Naive B cell (primary cell): ENCODE measurements at places on chromosomes 4 and X.

- no peak overlapping the region for H3K27ac ChIP-seq
- H3K4me1 ChIP-seq, result no peaks in the 10 kb centered on the region
- peaks cover 5% of the 10 kb centered on the region for H3K27me3 ChIP-seq
- no peak for DNase-seq
- H3K4me3 ChIP-seq, result no peak overlapping the region
- no peaks in the 10 kb centered on the region for H3K36me3 ChIP-seq
Observed at GRCh38 chr4:77579406-77580076, 26.1 kb upstream of the CXCL13 start.

GRCh38 chr4:141391771-141392170 lies 171.1 kb downstream of the ZNF330 start:
- H3K27ac ChIP-seq, result no peak overlapping the region
- no peak for DNase-seq
- no peaks in the 10 kb centered on the region for H3K36me3 ChIP-seq
- no peak overlapping the region for H3K4me3 ChIP-seq
- H3K4me1 ChIP-seq, result no peaks in the 10 kb centered on the region

GRCh38 chr4:56261027-56261426 lies 126.3 kb downstream of the AASDH start:
- H3K4me1 ChIP-seq, result no peaks in the 10 kb centered on the region
- H3K4me3 ChIP-seq, result no peak overlapping the region
- no peak for DNase-seq
- H3K27me3 ChIP-seq, result no peaks in the 10 kb centered on the region
- peak overlapping the region; percentile 75 for H3K27ac ChIP-seq

GRCh38 chrX:102697494-102697893 lies 14.8 kb upstream of the GPRASP2 start:
- DNase-seq, result no peak
- H3K27me3 ChIP-seq, result no peaks in the 10 kb centered on the region
- H3K36me3 ChIP-seq, result no peaks in the 10 kb centered on the region
- no peak overlapping the region for H3K27ac ChIP-seq
- no peak overlapping the region for H3K4me3 ChIP-seq

- DNase-seq, result no peak
- peaks cover 25% of the 10 kb centered on the region for H3K4me1 ChIP-seq
- no peak overlapping the region for H3K27ac ChIP-seq
- H3K36me3 ChIP-seq, result no peaks in the 10 kb centered on the region
Observed at GRCh38 chr4:54659749-54660535, 2.2 kb downstream of the KIT start.

- H3K27ac ChIP-seq, result no peak overlapping the region
- H3K4me1 ChIP-seq, result no peaks in the 10 kb centered on the region
- H3K36me3 ChIP-seq, result no peaks in the 10 kb centered on the region
- no peak overlapping the region for H3K4me3 ChIP-seq
- DNase-seq, result no peak
- H3K27me3 ChIP-seq, result no peaks in the 10 kb centered on the region
Observed at GRCh38 chrX:125291124-125291523, 28.5 kb upstream of the TEX13C start.

GRCh38 chr4:46944345-46944744 lies 35.3 kb upstream of the COX7B2 start:
- no peak overlapping the region for H3K27ac ChIP-seq
- H3K36me3 ChIP-seq, result no peaks in the 10 kb centered on the region
- peaks cover 5% of the 10 kb centered on the region for H3K27me3 ChIP-seq
- no peak overlapping the region for H3K4me3 ChIP-seq

DNA sequence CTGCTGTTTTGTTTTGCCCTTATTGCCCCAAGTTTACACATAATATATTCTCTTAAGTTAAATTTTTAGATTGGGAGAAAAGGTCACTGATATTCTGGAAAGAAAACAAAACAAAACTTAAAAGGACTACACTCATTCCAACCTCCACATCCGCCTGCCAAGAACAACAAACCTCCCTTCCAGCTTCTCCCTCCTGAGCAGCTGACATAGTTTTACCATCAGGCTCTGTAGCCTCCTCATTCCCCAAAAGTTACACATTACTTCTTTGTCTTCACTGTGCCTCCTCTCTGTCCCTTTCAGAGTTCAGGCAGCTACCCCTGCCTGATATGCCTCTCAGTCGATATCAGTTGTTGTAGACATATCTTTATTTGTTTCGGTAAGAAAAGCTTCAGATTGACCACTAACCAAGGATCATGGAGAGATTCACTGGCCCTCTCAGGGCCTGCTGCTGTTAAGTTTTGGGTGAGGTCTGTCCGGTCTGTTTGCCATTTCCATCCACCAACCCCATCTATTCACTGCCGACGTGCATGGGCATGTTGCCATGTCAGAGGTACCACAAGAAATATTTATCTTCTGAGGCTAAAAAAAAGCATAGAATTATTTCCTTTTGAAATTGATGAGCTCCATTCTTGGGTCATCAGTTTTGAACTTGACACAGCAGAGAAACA lies 164.1 kb downstream of the GASK1B start:
- H3K27me3 ChIP-seq, result no peaks in the 10 kb centered on the region
- no peaks in the 10 kb centered on the region for H3K36me3 ChIP-seq
- H3K4me3 ChIP-seq, result no peak overlapping the region
- no peak overlapping the region for H3K27ac ChIP-seq
- no peak for DNase-seq

- no peak for DNase-seq
- no peak overlapping the region for H3K4me3 ChIP-seq
- H3K27ac ChIP-seq, result no peak overlapping the region
- no peaks in the 10 kb centered on the region for H3K27me3 ChIP-seq
- no peaks in the 10 kb centered on the region for H3K36me3 ChIP-seq
Observed at GRCh38 chrX:6777238-6778002, 242.5 kb upstream of the VCX3A start.

DNA sequence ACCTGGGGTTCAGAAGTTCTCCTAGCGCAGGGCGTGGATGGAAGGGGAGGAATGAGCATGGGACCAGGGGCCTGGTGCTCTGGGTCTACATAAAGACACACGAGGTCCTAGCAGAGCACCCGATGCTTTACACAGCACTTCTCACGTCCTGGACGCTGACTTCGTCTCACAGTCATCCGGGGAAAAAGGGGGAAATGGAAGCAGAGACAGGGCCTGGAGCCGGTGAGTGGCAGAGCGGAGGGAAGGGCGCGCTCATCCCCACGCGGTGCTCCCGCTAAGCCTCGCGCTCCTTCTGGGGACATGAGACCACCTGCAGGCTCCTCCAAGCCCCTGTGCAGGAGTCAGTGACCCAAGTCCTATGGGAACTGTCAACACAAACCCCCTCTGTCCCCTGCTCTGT lies 157.7 kb downstream of the AFAP1 start:
- no peaks in the 10 kb centered on the region for H3K4me1 ChIP-seq
- no peak overlapping the region for H3K4me3 ChIP-seq
- H3K27ac ChIP-seq, result no peak overlapping the region
- no peaks in the 10 kb centered on the region for H3K36me3 ChIP-seq

- DNase-seq, result no peak
- no peak overlapping the region for H3K27ac ChIP-seq
- H3K4me1 ChIP-seq, result peaks cover 14% of the 10 kb centered on the region
Observed at GRCh38 chr4:87913896-87914295, 61.6 kb upstream of the SPP1 start.

DNA sequence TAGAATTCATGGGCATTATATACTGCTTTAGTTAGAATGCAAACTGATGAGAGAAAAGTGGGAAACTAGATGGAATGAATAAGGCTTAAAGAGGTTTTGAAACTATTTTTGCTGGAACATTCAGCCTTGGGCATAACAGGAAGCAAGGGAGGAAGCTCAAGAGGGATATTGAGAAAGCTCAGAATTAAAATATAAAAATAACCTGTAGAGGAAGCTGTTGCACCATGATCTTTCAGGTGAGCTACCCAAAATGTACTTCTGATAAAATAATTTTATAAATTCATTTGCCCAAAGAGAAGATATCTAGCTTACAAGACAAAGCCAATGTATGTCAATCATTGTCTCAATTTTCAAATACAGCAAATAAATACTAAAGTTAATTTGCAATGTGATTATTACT lies 11.3 kb downstream of the GC start:
- DNase-seq, result no peak
- no peaks in the 10 kb centered on the region for H3K36me3 ChIP-seq
- H3K27ac ChIP-seq, result no peak overlapping the region
- no peaks in the 10 kb centered on the region for H3K27me3 ChIP-seq

DNA sequence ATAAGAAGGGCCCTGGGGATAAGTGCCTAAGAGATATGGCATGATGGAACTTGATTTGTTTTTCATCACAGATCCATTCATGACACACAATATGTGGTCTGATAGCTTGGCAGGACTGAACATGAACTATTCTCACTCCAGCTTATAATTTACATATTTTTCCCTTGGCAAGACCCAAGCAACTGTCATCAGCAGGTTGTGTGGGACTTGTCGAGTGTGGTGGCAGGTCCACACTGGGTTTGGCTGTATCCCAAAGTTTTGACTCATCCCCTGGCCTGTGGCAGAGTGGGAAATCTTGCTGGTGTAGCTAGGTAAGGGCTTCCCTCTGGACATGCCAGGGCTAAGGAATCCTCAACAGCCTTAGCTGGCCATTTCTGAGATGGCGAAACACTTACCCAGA lies 81.0 kb upstream of the STIM2 start:
- no peaks in the 10 kb centered on the region for H3K36me3 ChIP-seq
- no peak overlapping the region for H3K27ac ChIP-seq
- no peak overlapping the region for H3K4me3 ChIP-seq
- H3K4me1 ChIP-seq, result peaks cover 11% of the 10 kb centered on the region

- H3K27ac ChIP-seq, result no peak overlapping the region
- H3K4me1 ChIP-seq, result peaks cover 4% of the 10 kb centered on the region
- H3K27me3 ChIP-seq, result no peaks in the 10 kb centered on the region
- DNase-seq, result no peak
- no peaks in the 10 kb centered on the region for H3K36me3 ChIP-seq
- no peak overlapping the region for H3K4me3 ChIP-seq
Observed at GRCh38 chrX:134162032-134162431, 75.0 kb upstream of the CCDC160 start.

DNA sequence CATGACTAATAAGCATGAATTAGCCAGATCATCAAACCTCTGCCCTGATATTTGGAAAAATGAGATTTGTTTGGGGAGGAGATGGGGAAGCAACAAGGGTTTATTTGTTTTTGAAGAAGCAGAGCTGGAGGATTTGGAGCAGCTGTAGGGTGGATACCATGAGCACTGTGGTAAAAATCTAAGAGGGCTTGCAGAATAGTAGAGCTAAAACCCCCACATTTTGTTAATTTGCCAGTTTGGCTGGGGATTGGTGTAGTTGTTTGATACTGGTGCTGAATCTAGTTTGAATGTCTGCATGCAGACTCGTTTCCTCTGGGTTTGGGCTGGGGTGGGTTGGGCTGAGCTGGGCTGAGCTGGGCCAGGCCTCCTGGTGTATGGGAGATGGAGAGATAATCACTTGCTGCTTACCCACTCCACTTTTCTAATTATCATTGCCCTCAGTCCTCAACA lies 43.7 kb downstream of the SMAD1 start:
- no peak for DNase-seq
- H3K27me3 ChIP-seq, result no peaks in the 10 kb centered on the region
- H3K36me3 ChIP-seq, result no peaks in the 10 kb centered on the region
- H3K4me1 ChIP-seq, result peaks cover 6% of the 10 kb centered on the region
- no peak overlapping the region for H3K27ac ChIP-seq
- H3K4me3 ChIP-seq, result no peak overlapping the region

DNA sequence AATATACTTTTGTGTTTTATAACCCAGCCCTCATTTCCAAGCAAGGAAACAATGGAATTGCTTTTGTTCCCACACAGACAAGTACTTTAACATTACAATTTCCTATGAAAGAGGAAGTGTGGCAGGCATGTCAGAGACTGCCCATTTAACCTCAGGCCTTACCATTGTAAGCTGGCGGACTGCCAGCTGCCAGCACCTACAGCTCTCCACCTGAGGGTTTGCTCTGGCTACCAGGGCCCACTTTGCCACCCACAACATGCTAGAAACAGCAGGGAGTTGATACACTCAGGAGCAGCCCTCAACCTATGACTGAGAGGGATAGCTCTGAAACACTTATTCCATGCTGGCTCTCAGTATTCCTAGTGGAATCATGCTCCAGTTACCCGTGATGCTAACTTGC lies 152.3 kb upstream of the PRDX4 start:
- no peaks in the 10 kb centered on the region for H3K36me3 ChIP-seq
- DNase-seq, result no peak

DNA sequence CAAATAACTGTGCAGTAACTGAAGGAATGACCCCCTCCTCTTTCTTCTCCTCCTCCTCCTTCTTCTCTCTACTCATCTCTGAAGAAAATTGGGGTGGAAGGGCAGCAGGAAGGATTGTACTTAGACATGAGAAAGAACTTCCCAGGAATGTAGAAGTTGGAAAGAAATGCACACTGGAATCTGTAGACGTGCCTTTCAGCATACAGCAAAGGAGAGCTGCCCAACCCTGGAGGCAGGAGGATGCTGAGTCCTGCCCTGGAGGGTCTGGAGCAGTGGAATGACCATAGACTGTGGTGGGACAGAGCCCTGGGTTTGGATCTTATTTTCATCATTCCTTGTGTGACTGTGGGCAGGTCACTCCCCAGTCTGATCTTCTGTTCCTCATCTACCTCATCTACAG lies 80.1 kb downstream of the PJA1 start:
- no peaks in the 10 kb centered on the region for H3K27me3 ChIP-seq
- H3K27ac ChIP-seq, result no peak overlapping the region
- H3K4me1 ChIP-seq, result no peaks in the 10 kb centered on the region
- no peak for DNase-seq
- no peaks in the 10 kb centered on the region for H3K36me3 ChIP-seq
- no peak overlapping the region for H3K4me3 ChIP-seq

- H3K36me3 ChIP-seq, result peaks cover 7% of the 10 kb centered on the region
- no peak for DNase-seq
- no peaks in the 10 kb centered on the region for H3K27me3 ChIP-seq
- H3K27ac ChIP-seq, result no peak overlapping the region
Observed at GRCh38 chr4:10097906-10098779, 18.5 kb downstream of the WDR1 start.

DNA sequence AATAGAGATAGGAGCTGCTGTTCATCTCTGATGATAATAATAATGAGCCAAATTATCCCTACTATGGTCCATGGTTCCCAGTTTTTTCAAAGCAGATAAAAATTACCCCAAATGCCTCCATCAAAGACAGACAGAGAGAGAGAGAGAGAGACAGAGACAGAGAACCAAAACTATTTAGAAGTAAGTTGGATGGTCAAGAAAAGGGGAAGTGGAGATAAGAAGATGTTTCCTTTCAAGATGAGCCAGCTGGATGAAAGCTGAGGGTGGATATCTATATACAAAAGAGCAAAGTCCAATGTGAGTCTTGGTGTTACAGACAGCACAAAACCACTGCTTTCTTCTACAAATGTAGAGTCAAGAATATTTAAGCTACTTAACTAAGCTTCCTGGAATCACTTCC lies 173.9 kb downstream of the GRIA3 start:
- H3K4me1 ChIP-seq, result no peaks in the 10 kb centered on the region
- no peak overlapping the region for H3K27ac ChIP-seq
- DNase-seq, result no peak
- H3K36me3 ChIP-seq, result no peaks in the 10 kb centered on the region

GRCh38 chr4:55087009-55087912 lies 38.1 kb downstream of the KDR start:
- no peak overlapping the region for H3K27ac ChIP-seq
- no peak overlapping the region for H3K4me3 ChIP-seq
- no peaks in the 10 kb centered on the region for H3K27me3 ChIP-seq
- H3K36me3 ChIP-seq, result no peaks in the 10 kb centered on the region
- no peaks in the 10 kb centered on the region for H3K4me1 ChIP-seq

GRCh38 chr4:79598801-79599200 lies 190.8 kb upstream of the GK2 start:
- no peak for DNase-seq
- peak overlapping the region; percentile 71 for H3K4me3 ChIP-seq
- no peaks in the 10 kb centered on the region for H3K36me3 ChIP-seq
- H3K4me1 ChIP-seq, result peaks cover 45% of the 10 kb centered on the region
- peak overlapping the region; percentile 40 for H3K27ac ChIP-seq

- no peak overlapping the region for H3K4me3 ChIP-seq
- H3K36me3 ChIP-seq, result no peaks in the 10 kb centered on the region
- no peak for DNase-seq
- H3K27ac ChIP-seq, result no peak overlapping the region
- H3K4me1 ChIP-seq, result no peaks in the 10 kb centered on the region
Observed at GRCh38 chr4:28443801-28444412, 1583.3 kb downstream of the STIM2 start.
